ENCODE measurements at places on chromosomes 7 and 10.

GRCh38 chr7:1124816-1125602, 35.0 kb downstream of the ZFAND2A start:
- DNase-seq, result no peak

DNA sequence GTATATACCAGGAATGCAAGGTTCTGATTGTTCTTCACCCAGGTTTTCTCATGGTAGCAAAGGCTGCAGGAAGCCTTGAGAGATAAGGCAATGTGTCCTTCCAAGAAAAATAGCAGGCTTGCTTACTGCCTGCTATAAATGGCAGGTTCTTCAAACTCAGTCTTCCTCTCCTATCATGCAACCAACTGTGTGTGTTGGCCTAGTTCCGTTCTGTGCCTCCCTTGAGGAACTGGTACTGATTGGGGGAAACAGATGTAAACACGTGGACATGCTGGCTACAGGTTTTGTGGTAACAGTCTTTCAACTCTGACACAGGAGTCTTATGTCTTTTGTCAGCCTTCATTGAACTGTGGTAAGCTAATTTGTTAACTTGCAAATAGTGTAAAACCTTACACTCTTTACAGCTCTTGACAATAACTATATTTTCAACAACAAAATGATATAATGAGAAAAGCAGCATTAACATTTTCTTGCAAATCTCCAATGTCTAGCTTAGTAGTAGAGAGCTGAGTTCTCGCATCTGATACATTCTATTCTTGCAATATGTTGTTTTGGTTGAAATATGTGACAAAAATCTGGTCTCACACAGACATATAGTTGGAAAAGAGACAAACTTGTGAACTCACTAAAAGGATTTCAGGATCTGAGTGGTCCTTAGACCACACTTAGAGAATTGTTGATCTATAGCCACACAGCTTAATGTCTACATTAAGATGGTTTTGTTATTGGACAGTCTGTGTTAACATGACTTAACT, 54.7 kb upstream of the LSM8 start:
- no peak for DNase-seq

DNA sequence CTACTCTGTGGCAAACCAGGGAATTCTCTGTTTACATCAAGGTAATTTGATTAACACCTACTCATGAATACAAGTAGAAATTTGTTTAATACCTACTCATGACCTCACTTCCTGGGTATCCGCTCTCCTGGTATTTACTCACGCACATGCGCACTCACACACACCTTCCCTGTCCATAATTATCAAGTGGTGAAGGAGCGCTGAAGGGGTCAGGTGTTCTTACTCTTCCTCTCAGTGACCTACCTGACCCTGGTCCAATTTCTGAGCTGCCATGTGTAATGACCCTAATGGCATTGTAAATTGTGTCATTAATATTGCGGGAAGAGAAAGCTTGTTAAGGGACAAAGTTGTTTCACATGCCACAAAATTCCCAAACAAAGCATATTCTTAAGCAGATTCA, 41.3 kb upstream of the TRIL start:
- DNase-seq, result no peak

DNA sequence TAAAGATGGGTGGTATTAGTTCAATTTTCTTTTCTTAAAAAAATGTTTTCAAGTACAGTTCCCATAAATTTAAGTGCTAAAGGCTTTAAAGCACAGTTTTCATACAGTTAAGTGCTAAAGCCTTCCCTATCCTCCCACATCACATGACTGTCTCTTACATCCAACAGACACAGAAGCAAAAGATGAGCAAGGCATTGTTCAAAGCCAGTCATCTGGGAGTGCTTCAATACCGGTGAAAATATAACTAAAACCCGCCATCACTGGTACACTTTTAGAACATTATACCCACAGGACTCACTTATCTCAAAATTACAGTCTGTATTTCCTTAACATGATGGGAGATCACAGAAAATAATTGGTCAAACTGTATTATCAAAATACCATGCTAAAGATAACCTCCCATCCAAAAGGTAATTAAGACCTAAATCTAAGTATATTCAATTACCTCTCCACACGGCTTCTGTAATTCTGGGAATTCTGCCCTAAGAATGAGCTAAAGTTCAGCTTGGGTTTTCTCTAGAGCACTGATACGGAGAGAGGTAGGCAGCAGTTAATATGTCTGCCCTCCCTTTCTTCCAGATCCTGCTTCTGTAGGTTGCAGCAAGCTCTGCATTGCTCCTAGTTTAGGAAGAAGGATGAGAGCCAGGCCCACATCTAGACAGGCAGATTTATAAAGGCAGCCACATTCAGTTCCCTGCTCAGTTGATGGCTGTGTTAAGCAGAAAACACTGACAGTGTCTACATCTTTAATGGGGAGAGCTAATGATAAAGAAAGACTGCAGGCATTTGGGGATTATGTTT, 474.8 kb upstream of the PFKP start:
- no peak for DNase-seq

DNA sequence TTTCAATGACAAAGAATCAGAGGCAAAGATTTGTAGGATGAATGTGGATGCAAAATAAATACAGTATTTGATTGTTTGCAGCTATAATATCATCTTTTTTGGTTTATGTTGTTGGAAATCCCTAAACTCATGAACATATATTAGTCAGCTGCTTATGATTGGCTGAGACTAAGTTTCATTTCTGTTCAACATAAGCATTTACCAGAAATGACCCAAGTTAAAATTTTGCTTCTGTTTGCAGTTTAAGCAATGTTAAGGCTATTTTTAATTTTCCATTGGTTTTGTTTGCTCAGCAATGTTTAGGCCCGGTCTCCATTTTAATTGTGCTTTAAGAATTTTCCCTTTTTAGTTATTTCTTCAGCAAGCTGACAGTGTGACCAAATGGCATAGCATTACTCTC, 22.0 kb downstream of the GIMAP6 start:
- DNase-seq, result no peak

- DNase-seq, result no peak
Measured at GRCh38 chr7:85737426-85737825, 550.6 kb upstream of the SEMA3D start.

DNA sequence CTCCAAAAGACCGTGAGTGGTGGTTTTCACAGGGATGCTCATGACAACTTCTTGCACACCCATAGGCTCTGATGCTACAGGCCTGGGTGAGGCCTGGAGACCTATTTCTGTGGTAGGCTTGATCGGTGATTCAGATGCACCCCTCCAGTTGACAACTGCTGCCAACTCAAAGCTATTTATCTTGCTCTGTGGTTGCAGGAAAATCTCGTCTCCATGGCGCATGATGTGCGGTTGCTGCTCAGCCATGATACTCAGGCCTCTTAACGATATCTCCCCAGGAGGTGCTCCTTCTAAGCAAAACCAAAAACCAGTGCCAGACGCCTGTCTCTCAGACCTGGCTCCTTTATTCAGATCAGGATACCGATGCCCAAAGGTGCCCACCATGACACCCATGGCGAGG, 31.4 kb downstream of the C10orf90 start:
- DNase-seq, result no peak

GRCh38 chr10:96645191-96645721, 58.4 kb upstream of the TM9SF3 start:
- no peak for DNase-seq

- no peak for DNase-seq
Measured at GRCh38 chr10:129921801-129922597, 42.1 kb downstream of the EBF3 start.

GRCh38 chr7:31794851-31795344, 107.9 kb downstream of the PPP1R17 start:
- no peak for DNase-seq

- DNase-seq, result no peak
Measured at GRCh38 chr10:76396134-76396533, 964.7 kb downstream of the LRMDA start.

DNA sequence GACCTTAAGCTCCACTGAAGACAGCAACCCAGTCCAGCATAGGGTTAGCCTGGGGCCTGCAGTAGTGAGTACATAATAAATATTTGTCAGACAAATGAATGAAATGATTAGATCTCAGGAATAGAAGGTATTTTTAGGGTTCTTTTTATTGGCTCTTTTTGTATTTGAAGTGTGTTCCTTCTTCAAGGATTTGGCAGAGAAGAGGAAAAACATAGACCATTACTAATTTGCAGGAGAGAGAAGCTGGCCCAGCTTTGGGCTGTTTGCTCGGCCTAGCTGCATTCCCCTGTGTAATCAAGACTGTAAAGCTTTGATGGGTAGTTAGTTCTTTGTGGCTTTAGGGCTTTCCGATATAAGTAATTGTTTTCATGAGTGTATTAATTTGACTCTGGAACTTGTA, 64.2 kb downstream of the CNNM2 start:
- DNase-seq, result no peak

GRCh38 chr10:69464801-69465401, 13.6 kb downstream of the TSPAN15 start:
- no peak for DNase-seq

DNA sequence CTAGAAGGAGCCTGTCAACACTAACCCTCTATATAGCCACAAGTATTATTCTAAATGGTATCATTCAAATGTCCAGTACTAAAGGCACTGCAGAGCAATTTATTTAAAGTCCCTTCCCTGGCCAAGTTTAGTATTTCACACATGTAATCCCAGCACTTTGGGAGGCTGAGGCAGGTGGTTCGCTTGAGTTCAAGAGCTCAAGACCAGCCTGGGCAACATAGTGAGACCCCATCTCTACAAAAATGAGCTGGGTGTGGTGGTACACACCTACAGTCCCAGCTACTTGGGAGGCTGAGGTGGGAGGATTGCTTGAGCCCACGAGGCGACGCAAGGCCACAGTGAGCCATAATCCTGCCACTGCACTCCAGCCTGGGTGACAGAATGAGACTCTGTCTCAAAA, 3.6 kb downstream of the GNA12 start:
- DNase-seq, result no peak

- DNase-seq, result peak; percentile 38
Measured at GRCh38 chr10:123043409-123043925, 34.7 kb downstream of the ACADSB start.

DNA sequence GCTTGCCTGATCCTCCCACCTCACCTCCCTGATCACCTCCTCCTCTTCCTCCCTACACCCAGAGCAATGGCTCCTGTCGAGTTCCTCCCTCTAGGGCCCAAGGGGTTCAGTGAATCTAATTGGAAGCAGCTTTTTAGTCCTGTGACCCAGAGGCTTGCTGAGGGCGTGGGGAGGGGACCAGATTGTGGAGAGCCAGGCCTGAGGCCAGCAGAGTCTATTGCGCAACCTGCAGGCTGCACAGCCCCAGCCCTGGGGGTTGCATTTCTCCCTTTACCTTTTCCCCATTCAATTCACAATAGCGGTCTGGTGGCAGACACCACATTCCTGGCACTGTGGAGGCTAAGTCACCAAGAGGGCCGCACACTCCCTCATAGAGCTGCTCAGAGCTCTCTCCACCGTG, 32.5 kb downstream of the GHRHR start:
- no peak for DNase-seq

Measured in T-cell (primary cell).